SHP77 treated with DMSO at 0.1 percent for 48 hours (cell line): ENCODE measurements at places on chromosomes 6 and 20.

DNA sequence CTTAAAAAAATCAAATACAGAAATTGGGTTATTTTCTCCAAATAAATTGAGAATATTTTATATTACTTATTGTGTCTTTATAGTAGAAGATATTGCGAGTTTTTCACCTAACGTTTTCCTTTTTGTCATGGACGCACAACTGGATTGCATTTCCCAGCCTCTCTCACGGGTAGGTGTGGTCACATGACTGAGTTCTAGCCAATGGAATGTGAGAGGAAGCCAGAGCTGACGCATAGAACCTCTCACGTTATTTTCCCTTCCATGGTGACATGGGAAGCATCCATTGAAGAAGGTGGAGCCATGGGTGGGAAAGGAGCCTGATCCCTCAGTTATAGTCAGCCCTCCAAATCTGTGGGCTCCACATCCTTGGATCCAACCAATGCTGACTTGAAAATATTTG lies 155.9 kb upstream of the UST start:
- DNase-seq: no peak

GRCh38 chr20:59004763-59005522 lies 2.1 kb downstream of the CTSZ start:
- no peak for DNase-seq

- peak; percentile 48 for DNase-seq
These were observed 21.4 kb upstream of the AKIRIN2 start for GRCh38 chr6:87723170-87724078.

DNA sequence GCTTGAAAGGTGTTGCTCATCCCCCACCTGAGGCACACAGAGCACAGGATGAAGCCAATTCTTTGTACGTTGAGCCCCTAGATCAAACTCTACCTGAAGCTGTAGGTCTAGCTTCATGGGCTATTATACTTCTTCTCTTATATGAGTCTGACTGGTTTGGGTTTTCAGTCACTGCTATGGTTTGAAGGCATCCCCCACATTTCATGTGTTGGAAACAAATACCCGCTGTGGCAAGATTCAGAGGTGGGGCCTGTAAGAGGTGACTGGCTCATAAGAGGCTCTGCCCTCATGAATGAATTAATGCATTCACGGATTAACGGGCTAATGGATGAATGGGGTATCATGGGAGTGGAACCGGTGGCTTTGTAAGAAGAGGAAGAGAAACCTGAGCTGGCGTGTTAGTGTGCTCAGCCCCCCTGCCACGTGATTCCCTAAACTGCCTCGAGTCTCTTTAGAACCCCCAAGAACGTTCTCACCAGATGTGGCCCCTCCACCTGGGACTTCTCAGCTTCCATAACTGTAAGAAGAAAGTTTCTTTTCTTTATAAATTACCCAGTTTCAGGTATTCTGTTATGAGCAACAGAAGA lies 39.2 kb downstream of the PREX1 start:
- DNase-seq: no peak

GRCh38 chr6:27728442-27728841 lies 183.8 kb downstream of the OR2B2 start:
- DNase-seq: no peak

DNA sequence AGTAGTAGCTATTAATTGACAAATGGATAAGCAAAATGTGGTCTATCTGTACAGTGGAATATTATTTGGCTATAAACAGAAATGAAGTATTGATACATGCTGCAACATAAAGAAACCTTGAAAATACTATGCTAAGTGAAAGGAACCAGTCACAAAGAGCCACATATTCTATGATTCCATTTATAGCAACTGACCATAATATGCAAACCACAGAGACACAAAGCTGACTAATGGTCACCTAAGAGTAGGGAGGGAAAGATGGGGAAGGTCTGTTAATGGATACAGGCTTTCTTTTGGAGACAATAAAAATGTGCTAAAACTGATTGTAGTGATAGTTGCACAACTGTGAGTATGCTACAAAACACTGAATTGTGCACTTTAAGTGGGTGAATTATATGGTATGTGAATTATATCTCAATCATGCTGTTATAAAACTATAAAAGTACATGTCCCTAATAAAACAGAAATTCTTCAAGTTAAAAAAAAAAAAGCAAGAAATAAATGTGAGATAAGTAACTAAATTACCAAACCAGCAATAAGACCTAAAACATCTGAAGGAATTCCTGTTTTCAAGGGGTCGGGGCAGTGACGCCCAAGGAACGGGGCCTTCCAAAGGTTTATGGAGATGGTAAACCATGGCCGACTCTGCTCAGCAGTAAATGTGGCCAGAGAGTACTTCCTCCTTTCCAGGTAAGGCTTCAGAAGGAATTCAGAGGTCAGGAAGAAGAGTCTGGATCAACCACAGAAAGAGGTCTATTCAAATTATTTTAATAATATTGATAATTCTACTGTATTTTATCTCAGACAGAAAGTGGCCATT lies 75.4 kb downstream of the ARHGAP18 start:
- DNase-seq: no peak

DNA sequence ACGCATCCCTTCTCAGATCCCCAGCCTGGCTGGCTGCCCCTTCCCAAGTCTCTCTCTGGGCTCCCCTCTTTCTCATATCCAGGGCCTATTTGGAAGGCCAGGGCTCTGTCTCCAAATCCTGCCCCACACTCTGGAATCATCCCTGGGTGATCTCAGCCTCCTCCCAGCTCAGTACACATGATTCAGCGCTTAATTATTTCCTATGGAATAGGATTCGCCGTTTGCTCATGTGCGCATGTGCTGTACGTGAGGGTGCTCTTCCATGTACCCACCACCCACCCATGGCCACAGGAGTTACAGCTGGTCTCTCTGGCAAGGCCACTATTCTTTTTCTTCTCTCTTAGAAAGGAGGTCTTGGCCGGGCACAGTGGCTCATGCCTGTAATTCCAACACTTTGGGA lies 81.7 kb upstream of the FOXP4 start:
- DNase-seq: no peak

GRCh38 chr6:96276305-96276704 lies 245.3 kb upstream of the UFL1 start:
- no peak for DNase-seq

DNA sequence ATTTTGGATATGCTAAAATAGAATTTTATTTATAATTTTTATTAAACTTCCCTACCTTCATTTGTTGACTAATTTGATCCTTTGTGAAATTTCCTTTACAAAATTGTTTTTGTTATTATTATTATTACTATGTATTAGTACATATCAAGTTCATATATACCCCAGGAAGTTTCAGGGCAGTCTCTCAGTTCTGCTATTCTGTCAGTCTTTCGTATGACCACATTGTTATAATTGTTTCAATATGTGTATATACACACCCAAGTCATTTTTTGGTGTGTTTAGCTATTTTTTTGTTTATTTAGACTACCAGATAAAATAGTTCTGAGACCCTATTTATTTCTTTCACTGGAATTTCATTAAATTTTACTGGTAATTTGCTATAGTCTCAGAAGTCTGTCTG lies 72.1 kb downstream of the NKAIN2 start:
- no peak for DNase-seq

GRCh38 chr6:77987035-77987384 lies 334.2 kb downstream of the MEI4 start:
- no peak for DNase-seq

- peak; percentile 85 for DNase-seq
These were observed 145.1 kb downstream of the PREX1 start for GRCh38 chr20:48682529-48683363.

DNA sequence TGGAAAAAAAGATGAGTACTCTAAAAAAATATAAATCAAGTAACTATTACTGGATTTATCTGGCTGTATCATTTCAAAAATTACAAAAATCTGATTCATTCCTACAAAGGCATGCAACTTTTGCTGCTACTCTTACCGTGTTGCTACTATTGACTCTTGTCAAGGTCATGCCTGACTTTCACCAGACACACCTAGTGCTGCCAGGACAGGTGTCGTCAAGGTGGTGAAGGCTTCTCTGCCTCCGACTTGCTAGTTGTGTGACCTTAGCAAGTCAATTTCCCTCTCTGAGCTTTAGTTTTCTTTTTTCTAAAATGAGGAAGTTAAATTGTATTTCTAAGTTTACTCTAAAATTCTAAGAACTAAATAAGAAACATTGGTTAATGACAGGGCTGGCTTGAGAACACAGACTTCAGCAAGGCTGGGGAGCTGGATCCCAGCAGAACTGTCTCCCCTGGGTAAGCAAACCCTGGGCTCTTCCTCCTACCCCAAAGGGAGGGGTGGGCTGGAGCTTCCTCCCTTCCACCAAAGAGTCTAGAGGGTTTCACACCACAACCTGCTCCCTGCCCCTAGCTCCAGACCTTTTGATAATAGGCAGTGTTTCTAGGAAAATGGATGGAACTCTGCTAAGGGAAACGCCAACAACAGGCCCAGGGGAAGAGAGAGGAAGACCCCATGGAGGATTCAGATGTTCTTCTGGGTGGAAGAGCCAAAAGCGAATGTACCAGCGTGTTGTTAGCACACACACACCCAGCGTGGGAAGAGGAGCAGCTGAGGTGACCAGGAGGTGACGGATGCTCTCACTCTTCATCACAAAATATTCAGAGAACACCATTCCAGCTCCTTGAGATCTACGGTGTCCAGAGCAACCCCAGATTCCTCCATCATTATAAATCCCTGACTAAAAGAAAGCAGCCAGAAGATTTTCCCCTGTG lies 47.9 kb upstream of the CITED2 start:
- no peak for DNase-seq

DNA sequence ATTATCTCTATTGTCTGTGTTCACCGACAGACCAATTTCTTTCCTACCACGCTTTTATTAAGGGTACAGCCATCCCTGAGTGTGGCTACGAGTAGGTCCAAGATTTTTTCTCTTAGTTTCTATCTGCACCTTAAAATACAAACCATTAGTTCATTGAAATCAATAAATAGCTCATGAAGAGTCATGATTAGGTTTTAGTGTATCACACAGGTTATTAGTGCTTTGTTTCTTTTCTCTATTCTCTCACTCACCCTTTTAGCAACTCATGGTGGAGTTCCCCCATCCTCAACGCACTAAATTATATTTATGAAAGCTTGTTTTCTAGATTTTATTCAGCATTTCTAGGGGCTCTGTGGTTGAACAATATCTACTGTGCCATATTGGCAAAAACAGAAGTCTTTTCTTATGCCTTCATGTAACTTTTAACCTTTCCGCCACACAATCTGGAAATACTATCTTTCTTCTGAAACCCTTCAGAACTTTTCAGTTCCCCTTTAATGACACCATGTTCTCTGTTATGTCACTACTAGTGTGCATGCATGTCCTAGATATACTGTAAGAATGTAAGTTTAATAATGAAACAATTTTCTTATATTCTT lies 128.2 kb upstream of the LAMA2 start:
- DNase-seq: no peak
